ENCODE measurements at places on chromosomes 3 and 15. TPM values are rescaled to one million over a fixed set of nuclear protein-coding genes. Genes with fewer than 3 reads are reported as not detected.

- DNase-seq: no peak
Observed at GRCh38 chr15:74182131-74182530, 8.6 kb downstream of the ISLR start.

GRCh38 chr15:74442604-74443003 is 8.8 kb upstream of the SEMA7A start:
- DNase-seq: no peak

The IGDCC3 gene
- not detected for total RNA-seq

The SCN5A gene
- total RNA-seq: 0.27 TPM

- no peak for DNase-seq
Observed at GRCh38 chr3:151877269-151877668, 3.8 kb downstream of the SUCNR1 start.

The TRIM69 gene
- total RNA-seq: 10.8 TPM

- no peak for DNase-seq
Observed at GRCh38 chr3:23701716-23702597, 103.8 kb upstream of the UBE2E1 start.

All from hematopoietic multipotent progenitor cell (in vitro differentiated cells).